Astrocyte (in vitro differentiated cells and primary cell): ENCODE measurements at places on chromosomes 12 and 14. TPM values are rescaled to one million over a fixed set of nuclear protein-coding genes. Genes with fewer than 3 reads are reported as not detected.

ADAM21 gene
- total RNA-seq, result 0.94 and 1.1 TPM in 2 replicates

IFNG-AS1 gene
- total RNA-seq, result not detected in 2 replicates

SIRT4 gene
- 2.5 and 2.7 TPM in 2 replicates for total RNA-seq

CMKLR1 gene
- 0.57 and 2.2 TPM in 2 replicates for total RNA-seq

ITGA7 gene
- 20.4 and 26.5 TPM in 2 replicates for total RNA-seq

DNAI7 gene
- total RNA-seq, result 0.23 TPM in 1 of 2 replicates, not detected in the other

AGAP2 gene
- total RNA-seq, result 0.14 and 0.17 TPM in 2 replicates

AICDA gene
- total RNA-seq, result not detected in 2 replicates

DNA sequence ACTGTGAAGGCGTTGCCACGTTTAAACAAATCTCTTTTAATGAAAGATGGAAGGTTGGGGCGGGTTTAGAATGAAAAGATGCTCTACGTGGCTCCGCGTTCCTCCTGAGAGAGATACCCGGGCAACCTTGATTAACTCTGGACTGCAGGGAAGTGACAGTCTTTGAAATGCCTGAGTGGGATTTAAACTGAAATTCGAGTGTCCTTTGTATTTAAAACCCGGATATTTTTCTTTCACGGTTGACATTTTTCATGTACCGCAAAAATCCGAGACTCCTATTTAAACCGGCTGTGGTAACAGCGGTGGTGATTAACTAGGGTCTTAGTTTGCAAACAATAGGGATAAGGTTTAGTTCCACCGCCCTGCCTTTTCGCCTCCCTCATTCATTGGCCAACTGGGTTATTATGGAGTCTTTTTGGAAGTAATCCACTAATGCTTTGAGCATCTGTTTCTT, 707 bp downstream of the G2E3 start:
- peak; percentile 74 for DNase-seq

DNA sequence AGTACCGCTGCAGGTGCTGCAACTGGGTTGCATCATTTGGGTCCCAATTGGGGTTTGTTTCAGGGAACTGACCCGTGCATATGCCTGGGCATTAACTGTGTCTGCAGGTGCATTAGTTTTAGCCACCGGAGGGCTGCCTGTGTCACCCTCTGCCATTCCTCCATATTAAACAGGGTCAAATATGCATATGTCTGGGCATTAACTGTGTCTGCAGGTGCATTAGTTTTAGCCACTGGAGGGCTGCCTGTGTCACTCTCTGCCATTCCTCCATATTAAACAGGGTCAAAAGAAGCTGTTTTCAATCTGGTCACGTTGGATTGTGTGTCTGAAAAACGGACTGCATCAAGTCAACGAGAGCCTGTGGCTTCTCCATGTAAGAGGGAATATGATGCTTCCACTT, 1317.0 kb downstream of the TMEM121 start:
- DNase-seq, result no peak

- peak; percentile 31 for DNase-seq
Measured at GRCh38 chr14:53278602-53279506, 125.7 kb upstream of the DDHD1 start.

- no peak for DNase-seq
Measured at GRCh38 chr12:111274777-111275176, 94.1 kb downstream of the PHETA1 start.

DNA sequence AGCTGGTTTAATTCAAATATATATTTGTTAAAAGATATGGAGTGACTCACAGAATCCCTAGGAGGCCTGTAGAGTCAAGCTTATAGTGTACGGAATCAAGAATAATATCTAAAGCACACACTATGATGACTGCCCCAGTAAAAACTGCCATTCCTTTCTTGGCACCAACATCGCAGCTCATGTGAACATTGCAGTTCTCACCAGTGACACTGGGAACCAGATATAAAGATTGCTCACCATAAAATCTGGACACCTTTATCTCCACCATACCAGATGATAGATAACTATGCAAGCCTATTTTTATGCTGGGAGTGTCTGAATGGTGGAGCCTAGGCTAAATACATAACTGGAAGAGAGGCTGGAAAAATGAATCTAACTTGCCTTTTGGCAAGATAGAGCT, 463.9 kb upstream of the TBX3 start:
- peak; percentile 10 for DNase-seq

- no peak for DNase-seq
Measured at GRCh38 chr12:112539221-112539620, 120.5 kb downstream of the PTPN11 start.

DNA sequence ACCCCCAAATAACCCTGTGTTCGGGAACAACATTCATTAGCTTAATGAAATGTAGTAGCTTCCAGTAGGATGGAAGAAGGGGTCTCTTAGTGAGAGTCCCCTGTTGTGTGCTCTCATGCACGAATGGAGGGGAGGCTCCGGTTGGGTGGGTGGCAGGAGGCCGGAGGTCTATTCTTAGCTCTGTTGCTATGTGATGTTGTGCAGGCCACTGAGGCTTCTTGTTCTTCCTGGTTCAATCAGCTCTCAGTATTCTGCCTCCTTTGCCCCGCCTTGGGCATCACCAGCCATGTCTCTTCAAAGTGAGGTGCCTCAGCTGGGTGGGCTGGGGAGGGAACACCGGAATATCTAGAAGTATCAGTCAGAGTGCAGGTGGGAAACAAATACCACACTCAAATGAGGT, 50.8 kb downstream of the KCNA1 start:
- DNase-seq, result no peak

GRCh38 chr14:34161351-34162082, 210.6 kb upstream of the EGLN3 start:
- peak; percentile 12 for DNase-seq

DNA sequence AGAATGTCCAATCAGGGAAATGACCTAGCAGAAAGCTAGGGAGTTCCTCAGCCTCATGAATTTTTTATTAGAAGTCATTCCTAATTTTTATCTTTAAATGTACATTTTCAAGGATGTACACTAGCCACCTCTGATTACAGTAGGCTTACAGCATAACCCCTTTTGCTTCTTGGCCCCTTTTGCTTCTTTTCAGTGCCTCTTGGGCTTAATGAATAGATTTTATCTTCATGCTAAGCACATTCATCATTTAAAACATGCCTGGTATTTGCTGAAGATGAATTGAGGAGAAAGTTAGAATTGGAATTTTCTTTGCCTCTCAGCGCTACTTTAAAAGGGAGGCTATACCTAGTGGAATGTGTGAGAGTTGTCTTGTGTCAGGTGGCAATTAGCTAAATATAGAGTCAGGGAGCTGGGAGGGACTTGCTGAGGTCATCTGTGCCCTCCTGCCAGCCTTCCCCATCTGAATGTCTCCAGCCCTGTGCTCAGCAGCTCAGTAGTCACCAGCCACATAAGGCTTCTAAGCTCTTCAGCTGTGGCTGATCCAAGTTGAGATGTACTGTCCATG, 132.1 kb downstream of the SAMD4A start:
- DNase-seq, result peak; percentile 61

GRCh38 chr12:67981287-67982162, 7.7 kb upstream of the IFNG-AS1 start:
- peak; percentile 95 for DNase-seq

- no peak for DNase-seq
Measured at GRCh38 chr14:96056509-96057422, 17.6 kb downstream of the C14orf132 start.

DNA sequence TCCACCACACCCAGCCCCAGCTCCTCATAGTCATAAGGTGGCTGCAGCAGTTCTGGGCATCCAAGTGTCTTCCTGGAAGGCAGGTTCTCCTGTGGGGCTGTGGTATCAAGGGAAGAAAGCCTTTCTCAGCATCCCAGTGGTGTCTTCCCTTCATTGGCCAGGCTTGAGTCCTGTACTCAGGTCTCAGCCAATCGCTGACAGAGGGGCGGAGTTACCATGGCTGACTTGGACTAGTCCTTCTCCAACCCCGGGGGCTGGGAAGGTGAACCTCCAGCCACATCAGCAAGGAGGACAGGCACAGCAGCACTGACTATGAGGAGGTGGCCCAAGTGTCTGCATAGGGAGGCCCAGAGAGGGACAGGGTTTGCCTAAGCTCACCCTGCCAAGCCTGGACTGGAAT, 64.0 kb upstream of the SLC24A4 start:
- no peak for DNase-seq
